A549 (cell line): ENCODE measurements at places on chromosomes 5 and 9. TPM values are rescaled to one million over a fixed set of nuclear protein-coding genes. Genes with fewer than 3 reads are reported as not detected.
A peak's percentile ranks its signal among the peaks of the same experiment; 100 is the strongest.

TXNDC8 gene
- not detected in 3 replicates for polyA plus RNA-seq

BTNL3 gene
- polyA plus RNA-seq, result not detected in 3 replicates

ZFP37 gene
- 2.0 to 2.3 TPM (median 2.0 TPM) in 3 replicates for polyA plus RNA-seq

DNA sequence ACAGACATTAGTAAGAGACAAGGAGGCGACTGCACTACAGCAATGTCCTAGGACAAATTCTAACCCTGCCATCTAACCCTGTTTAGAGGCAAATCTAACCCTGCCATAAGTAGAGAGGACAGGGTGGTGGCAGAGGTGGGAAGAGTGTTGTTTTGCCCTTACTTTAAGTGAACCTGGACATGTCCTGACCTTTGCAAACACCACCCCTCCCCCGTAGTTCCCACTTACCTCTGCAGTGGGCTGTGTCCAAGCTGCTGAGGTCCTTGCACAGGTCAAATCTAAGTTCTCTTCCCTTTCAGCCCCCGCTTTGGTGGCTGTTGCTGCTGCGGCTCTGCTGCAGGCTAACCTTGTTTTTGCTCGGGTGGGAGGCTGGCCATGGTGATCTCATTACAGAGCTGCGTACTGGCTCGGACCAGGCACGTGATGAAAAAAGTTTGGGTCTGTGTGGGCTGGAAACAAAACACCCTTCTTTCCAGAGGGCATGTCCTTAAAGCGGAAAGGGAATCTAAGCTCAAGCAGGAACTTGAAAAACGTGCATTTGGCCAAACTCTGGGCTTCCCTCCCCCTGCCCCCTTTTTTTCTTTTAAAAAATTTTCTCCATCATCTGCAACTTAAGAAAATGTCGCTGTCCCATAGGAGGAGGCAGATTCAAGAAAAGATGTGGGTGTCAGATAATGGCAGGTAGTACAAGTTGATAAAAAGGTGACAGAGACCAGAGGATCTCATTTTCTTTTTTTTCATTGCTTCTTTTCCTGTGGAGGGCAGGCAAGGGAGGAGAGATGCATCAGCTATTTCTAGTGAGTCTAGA lies at the start of gene FAXDC2:
Gene FAXDC2 (minus strand): TSS at position 349 of the 808 bp plus-strand sequence. CDS start 12,425 bp downstream, outside the sequence.
- no peak for DNase-seq

- DNase-seq, result no peak
These were observed 149.7 kb upstream of the SV2C start for GRCh38 chr5:75933489-75933888.

RNF208 gene
- polyA plus RNA-seq, result 1.0 to 1.7 TPM (median 1.7 TPM) in 3 replicates

NACC2 gene
- polyA plus RNA-seq, result 28.4 to 29.5 TPM (median 29.2 TPM) in 3 replicates

DNA sequence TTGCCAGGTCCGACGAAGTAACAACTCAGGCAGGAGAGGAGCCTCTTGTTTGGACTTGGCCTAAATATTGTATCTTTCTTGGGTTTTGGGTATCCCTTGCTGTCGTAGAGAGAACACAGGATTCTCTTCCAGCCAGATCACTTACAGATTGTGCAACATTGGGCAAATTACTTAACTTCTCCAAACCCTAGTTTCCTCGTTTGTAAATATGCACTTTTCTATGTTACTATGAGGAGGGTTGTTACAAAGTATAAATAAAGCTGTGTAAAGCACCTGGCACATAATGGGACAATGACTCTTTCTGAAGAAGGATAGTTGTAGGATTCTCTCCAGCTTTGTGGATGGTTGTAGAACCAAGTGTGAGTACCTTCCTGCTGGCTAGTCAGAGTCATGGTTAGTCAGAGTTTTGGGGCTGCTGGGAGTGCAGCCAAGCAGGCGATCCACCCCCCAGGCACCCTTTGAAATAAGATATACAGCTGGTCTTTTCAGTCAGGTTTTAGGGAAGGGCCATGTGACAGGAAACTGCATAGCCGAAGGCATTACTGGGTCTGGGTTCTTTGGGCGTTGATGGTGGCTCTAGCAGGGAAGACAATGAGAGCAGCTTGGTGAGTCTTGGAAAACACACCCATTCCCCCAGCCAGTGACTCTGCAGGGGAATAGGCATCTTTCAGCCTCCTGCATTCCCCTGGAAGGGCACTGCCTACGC lies 49.9 kb upstream of the GDNF start:
- DNase-seq, result no peak

GRCh38 chr9:13269589-13270452 lies 9.7 kb downstream of the MPDZ start:
- no peak for DNase-seq

DNA sequence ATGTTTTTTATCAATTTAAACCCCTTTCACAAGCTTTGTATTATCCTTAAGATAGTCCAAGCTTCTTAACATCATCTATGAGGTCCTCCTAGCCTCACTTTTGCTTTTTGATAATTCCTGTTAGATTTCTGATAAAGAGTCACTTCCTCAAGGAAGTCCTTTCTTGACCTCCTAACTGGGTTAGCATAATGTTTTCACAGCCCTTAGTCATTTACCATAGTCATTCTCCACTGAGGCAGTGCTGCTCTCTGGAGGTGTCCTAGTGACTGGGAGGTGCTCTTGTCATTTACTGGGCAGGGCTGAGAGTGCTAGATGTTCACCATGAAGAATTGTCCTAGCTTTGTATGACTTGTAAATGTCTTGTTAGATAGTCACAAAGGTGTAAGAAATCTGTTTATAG lies 26.4 kb downstream of the TNPO1 start:
- peak; percentile 92 for DNase-seq

GRCh38 chr5:64299805-64300204 lies 134.2 kb downstream of the RNF180 start:
- no peak for DNase-seq

GRCh38 chr5:145859897-145860296 lies 12.9 kb downstream of the GRXCR2 start:
- no peak for DNase-seq

TSSK1B gene
- polyA plus RNA-seq, result not detected in 3 replicates

GRCh38 chr5:54645882-54646355 lies 128.4 kb downstream of the SNX18 start:
- DNase-seq, result no peak

ECSCR gene
- polyA plus RNA-seq, result not detected in 3 replicates

- DNase-seq, result no peak
These were observed 181.8 kb downstream of the CRB2 start for GRCh38 chr9:123537809-123538208.

MGAT1 gene
- 54.6 to 63.4 TPM (median 61.8 TPM) in 3 replicates for polyA plus RNA-seq

GRCh38 chr9:124018730-124019697 lies 7.4 kb downstream of the LHX2 start:
- no peak for DNase-seq

DNA sequence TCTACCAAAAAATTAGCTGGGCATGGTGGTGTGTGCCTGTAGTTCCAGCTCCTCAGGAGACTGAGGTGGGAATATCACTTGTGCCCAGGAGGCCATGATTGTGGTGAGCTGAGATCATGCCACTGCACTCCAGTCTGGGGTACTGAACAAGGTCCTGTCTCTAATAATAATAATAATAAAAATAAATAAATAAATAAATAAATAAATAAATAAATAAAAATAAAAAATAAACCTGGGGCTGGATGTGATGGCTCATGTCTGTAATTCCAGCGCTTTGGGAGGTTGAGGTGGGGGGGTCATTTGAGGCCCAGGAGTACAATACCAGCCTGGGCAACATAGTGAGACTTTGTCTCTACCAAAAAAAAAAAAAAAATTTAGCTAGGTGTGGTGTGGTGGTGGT lies 113.7 kb downstream of the ARHGEF28 start:
- DNase-seq, result no peak

DNA sequence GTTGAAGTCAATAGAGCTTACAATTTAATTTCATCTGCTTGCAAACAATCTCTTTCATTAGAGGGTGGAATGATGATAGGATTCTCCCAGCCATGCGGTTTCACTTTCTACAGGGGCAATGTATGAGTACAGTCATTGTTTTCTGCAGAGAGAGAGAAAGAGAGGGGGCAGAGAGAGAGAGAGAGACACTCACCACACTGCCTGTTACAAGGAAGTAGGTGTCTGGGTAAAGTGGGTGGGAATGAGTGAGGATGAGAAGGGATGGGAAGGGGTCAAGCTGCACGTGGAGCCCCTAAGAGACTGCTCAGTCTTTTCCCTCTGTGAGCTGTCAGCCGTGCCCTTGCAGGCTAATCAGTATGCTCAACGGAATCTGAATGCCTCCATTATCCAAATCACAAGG lies 454.3 kb downstream of the KDM4C start:
- DNase-seq, result no peak

RNF183 gene
- not detected in 3 replicates for polyA plus RNA-seq

DNA sequence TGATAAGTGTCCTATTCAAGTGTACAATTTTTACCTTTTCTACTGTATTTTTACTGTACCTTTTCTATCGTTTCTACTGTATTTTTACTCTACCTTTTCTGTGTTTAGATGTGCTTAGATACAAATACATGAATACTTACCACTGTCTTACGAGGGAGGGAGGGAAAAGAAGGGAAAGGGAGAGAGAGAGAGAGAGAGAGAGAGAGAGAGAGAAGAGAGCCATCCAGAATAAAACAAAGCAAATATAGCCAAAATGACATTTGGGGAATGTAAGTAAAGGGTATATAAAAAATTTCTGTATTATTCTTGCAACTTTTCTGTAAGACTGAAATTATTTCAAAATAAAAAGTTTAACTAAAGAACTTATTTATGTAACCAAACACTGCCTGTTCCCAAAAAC lies 121.2 kb downstream of the HOMER1 start:
- no peak for DNase-seq

DNA sequence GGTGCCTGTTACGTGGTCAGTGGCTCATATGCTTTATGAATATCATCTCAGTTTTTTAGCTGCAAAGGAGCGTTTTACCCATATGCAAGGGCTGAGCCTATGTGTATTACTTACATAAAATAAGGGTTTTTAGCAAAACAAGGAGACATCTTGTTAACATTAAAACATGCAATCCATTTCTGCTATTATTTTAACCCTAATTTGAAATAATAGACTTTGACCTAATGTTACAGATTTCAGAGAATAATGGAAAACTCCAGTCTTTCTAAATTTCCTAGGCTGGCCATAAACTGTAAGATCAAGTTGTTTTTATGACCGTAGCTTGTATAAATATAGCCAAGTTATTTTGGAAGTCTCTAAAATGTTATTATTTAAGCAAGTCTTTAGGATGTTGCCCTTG lies 121.1 kb upstream of the SEMA6A start:
- DNase-seq, result no peak

DNA sequence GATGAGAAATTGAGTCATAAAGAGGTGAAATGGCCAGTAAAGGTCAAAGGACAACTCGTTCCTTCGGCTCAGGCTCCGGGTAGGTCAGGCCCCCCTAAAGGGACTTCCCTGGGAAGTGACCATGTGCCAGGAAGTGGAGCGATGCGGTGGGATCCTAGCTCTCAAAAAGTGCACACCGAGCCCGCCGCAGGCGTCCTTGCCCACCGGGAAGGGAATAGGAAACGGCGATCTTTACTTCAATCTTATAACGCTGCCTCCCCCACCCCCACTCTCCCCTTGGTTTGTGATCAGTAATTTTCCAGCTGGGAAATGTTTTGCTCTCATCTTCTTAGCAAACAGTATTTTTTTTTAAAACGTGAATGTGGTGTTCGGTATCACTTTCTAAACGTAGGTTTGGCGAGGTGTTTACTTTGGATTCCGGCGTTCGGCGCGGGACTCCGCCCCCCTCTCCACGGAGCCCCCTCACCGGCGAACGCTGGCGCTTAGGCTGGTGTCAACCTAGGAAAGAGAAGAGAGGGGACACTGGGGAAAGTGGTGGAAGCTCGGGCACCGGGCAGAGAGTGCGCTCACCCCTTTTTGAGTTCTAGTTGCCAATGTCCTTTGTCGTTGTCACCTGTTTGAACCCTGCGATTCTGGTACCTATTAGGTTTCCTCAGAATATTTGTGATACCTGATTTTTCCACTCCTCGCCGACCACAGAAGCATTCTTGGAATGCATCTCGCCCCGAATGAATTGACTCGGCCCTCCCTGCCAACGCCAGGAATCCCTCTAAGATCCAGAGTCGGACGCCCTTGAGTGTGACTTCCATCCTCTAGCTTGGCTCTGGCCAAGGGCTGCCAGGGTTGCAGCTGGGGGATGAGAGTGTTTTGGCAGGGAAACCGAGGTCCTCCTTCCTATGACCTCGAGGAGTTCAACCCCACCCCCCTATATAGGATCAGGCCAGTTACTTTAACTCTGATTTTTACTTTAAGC lies 1.8 kb upstream of the KLF4 start:
- DNase-seq, result no peak

TEK gene
- 0.04 TPM in 1 of 3 replicates, not detected in the others for polyA plus RNA-seq

PTPRD gene
- 0.29 to 0.39 TPM (median 0.36 TPM) in 3 replicates for polyA plus RNA-seq

- DNase-seq, result no peak
These were observed 455.9 kb upstream of the KLF4 start for GRCh38 chr9:107945493-107945892.

DNA sequence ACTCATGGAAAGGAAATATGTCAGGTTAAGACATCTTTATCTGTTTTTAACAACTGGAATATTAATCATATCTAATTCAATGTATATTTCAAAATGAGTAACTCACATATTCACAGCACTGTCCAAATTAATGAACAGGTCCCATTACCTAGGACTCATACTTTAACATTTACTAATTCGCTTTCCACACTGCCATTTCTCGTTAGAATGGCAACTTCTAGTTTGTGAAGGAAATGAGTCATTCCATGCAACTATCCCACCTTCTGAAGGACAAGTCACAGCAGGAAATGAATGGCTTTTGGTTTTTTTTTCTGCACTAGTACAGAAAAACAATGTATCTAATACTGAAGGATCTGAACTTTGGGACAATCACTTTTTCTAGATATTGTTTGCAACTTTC lies 24.6 kb upstream of the IFNK start:
- DNase-seq, result peak; percentile 47

GRCh38 chr5:56520986-56521730 lies 288.0 kb upstream of the ANKRD55 start:
- DNase-seq, result no peak

DNA sequence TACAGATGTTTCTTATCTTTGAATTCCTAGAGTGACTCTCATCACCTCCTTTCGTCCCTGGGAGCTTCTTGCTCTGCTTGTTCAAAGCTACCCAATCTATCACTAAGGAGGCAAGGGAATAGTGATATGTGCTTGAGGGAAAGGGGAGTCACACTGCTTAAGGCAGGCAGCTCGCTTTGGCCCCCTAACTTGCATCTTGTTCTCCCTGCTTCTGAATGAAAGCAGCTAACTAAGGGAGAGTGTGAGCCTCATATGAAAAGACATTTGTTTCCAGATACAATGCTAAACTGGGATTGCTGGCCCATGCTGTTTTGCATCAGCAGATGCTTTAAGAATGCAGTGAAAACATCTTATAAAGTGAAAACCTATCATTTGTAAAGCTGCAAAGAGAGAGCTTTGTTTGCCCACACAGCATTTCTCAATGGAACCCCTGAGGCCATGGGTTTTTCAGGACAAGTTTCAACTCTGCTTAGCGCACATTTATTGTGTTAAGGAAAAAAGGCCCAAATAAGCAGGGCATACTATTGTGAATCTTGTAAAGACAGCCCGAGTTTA lies 367.9 kb upstream of the ADAMTSL1 start:
- no peak for DNase-seq
